T-cell (primary cell): ENCODE measurements at places on chromosomes 13 and 19.

- peak overlapping the region; percentile 87 for H3K4me3 ChIP-seq
- H3K27me3 ChIP-seq: peaks cover 2% of the 10 kb centered on the region
- peak; percentile 78 for DNase-seq
- peaks cover 24% of the 10 kb centered on the region for H3K4me1 ChIP-seq
Observed at GRCh38 chr19:46014941-46015686, 7.7 kb downstream of the PGLYRP1 start.

DNA sequence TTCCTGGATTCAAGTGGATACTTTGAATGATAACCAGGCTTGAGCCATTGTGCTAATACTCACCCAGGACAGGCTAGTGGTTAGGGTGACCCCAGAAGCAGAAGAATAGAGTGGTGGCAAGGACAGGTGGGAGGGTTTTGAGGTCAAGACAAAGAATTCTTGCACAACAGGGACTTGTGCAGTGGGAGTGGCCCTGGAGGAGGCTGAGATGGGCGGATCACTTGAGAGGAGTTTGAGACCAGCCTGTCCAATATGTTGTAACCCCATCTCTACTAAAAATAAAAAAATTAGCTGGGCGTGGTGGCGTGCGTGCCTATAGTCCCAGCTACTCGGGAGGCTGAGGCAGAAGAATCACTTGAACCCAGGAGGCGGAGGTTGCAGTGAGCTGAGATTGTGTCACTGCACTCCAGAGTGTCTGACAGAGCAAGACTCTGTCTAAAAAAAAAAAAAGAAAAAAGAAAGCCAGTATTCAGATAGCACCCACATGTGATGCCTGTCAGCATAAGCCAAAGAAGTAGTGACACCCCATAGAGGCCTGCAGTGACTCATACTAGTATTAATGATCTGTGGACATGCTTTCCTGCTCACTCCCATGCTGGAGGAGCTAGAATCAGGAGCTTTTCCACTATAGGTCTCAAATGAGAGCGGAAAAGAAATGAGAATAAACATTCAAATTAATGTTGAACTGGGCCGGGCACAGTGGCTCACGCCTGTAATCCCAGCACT is 78.7 kb downstream of the RNF17 start:
- no peaks in the 10 kb centered on the region for H3K36me3 ChIP-seq
- no peaks in the 10 kb centered on the region for H3K4me1 ChIP-seq
- no peak overlapping the region for H3K4me3 ChIP-seq

DNA sequence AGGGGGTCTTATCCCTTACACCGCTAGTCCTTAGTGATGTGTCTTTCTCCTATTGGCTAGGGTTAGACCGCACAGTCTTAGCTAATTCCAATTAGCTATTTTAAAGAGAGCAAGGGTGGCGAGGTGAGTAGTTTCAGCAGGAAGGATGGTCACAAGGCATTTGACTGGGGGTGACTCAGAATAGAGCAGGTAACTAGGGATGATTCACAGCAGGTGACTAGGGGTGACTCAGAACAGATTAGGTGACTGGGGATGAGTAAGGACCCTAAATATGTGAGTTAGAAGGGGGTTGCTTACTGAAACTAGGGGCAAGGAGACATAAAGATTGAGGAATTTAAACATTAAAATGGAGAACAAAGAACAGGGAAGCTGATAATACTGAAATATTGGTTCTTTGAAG is 64.3 kb downstream of the ZNF66 start:
- H3K4me1 ChIP-seq: no peaks in the 10 kb centered on the region
- H3K36me3 ChIP-seq: no peaks in the 10 kb centered on the region
- H3K27ac ChIP-seq: no peak overlapping the region
- H3K27me3 ChIP-seq: no peaks in the 10 kb centered on the region
- H3K4me3 ChIP-seq: no peak overlapping the region

DNA sequence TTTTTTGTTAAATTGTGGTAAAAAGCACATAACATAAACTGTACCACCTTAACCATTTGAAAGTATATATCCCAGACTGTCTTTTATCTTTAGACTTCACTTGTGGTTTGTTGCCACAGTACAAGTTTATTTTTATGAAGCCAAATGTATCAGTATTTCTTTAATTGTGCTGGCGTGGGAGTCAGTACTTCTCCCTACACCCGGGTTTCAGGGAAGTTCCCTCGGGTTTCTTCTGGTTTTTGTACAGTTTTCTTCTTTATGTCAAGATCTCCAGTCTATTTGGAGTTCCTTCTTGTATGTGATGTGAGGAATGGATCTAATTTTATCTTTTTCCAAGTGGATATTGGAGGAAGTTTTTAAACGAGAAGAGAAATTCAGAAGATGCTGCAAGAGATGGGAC is 20.5 kb downstream of the CCDC8 start:
- H3K4me3 ChIP-seq: no peak overlapping the region
- no peaks in the 10 kb centered on the region for H3K4me1 ChIP-seq
- DNase-seq: no peak
- H3K36me3 ChIP-seq: peaks cover 19% of the 10 kb centered on the region
- H3K27me3 ChIP-seq: no peaks in the 10 kb centered on the region

- H3K4me3 ChIP-seq: peak overlapping the region; percentile 34
- H3K27ac ChIP-seq: no peak overlapping the region
- H3K4me1 ChIP-seq: peaks cover 8% of the 10 kb centered on the region
- no peaks in the 10 kb centered on the region for H3K27me3 ChIP-seq
- no peaks in the 10 kb centered on the region for H3K36me3 ChIP-seq
- DNase-seq: no peak
Observed at GRCh38 chr13:73060251-73061160, 1.7 kb downstream of the KLF5 start.

DNA sequence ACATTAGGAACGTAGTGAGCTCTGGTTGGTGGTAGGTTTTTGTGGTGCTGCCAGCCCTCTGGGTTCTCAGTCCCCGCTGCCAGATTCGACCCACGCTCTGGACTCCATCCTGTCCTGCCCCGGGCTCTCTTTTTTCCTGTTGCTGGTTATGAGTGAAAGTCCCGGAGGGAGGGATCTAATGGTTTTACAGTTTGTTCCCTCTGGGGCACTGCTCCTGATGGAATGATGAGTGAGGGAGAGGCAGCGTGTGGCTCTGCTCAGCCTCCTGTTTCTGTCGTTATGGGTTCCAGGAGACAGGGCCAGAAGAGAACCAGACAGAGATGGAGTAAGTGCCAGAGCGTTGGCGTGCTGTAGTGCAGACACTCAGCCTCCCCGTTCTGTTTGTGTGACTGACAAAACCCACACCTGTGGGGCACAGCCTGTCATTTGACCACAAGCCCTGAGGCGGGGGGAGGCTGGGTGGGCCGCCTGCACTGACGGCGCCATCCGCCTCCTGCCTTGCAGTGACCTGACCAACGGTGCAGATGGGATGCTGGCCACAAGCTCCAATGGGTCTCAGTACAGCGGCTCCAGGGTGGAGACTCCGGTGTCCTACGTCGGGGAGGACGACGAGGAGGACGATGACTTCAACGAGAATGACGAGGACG is 18.3 kb downstream of the ATP4B start:
- no peak for DNase-seq
- H3K27ac ChIP-seq: no peak overlapping the region
- H3K4me3 ChIP-seq: no peak overlapping the region
- no peaks in the 10 kb centered on the region for H3K27me3 ChIP-seq
- peaks cover 8% of the 10 kb centered on the region for H3K4me1 ChIP-seq

GRCh38 chr19:8161135-8161646 is 11.8 kb upstream of the FBN3 start:
- H3K36me3 ChIP-seq: no peaks in the 10 kb centered on the region
- H3K27ac ChIP-seq: no peak overlapping the region
- no peaks in the 10 kb centered on the region for H3K4me1 ChIP-seq
- no peak for DNase-seq
- no peak overlapping the region for H3K4me3 ChIP-seq

DNA sequence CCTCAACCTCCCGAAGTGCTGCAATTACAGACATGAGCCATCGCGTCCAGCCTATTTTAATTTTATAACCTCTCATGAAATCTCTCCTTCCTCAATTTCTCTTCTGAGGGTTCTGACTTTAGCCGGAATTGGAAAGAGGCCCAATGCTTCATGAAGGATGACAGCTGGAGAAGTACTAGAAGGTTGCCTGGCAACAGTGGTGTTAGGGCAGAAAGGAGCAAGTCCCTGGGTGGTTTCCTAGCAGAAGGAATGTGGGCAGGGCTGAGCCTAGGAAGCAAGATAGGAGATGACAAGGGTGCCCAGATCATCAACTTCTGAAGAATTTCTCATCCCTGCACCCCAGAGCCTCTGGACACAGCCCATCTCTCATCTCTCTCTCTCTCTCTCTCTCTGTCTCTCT is 25.8 kb downstream of the CACNG6 start:
- no peaks in the 10 kb centered on the region for H3K27me3 ChIP-seq
- H3K4me3 ChIP-seq: no peak overlapping the region
- H3K27ac ChIP-seq: no peak overlapping the region
- DNase-seq: no peak

DNA sequence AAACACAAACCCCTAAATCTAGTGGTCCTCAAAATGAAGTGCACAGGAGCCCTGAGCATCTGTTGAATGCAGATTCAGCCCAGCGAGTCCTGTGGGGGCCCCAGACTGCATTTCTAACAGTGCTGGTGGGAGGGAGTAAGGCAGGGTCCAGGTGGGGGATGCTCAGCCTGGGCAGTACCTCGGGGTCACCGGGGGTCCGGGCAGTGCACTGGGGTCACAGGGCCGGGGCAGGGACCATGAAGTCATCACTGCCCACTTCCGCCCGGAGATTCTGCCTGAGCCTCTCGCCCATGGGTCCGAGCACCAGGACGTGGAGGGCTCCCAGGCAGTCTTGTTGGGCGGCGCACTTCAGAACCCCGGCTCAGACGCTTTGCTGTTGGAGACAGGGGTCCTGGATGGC is 838 bp upstream of the ATP4B start:
- no peak overlapping the region for H3K27ac ChIP-seq
- H3K27me3 ChIP-seq: no peaks in the 10 kb centered on the region
- H3K4me3 ChIP-seq: no peak overlapping the region
- H3K4me1 ChIP-seq: no peaks in the 10 kb centered on the region

GRCh38 chr19:14450168-14450874 is 17.2 kb downstream of the PKN1 start:
- peak; percentile 68 for DNase-seq
- peaks cover 13% of the 10 kb centered on the region for H3K4me1 ChIP-seq
- H3K36me3 ChIP-seq: peaks cover 24% of the 10 kb centered on the region
- H3K27me3 ChIP-seq: no peaks in the 10 kb centered on the region
- H3K4me3 ChIP-seq: no peak overlapping the region
- H3K27ac ChIP-seq: no peak overlapping the region

DNA sequence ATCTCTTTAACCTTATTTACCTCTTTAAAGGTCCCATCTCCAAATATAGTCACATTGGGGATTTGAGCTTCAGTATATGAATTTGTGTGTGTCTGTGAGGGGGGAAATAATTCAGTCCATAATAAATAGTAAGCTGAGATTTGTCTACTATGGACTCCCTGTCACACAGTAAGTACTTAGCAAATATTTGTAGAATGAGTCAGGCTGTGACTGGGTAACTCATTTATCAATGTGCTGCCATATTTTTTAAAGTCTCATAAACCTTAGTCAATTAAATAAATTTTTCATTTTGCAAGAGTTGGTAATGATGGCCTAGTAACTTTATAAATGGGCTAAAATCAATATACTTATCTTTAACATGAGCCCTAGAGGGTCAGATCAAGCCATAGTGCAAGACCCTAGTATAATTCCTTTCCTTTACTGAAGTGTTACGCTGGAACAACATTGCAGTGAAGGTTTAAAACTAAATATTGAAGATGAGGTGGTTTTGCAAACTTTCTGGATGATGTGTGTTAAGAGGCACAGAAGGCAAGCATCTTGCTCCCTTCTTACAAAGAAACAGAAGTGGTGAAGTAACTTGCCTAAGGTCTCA is 305.1 kb downstream of the KCNRG start:
- H3K27me3 ChIP-seq: no peaks in the 10 kb centered on the region
- H3K4me3 ChIP-seq: no peak overlapping the region
- H3K27ac ChIP-seq: peak overlapping the region; percentile 73
- no peak for DNase-seq

DNA sequence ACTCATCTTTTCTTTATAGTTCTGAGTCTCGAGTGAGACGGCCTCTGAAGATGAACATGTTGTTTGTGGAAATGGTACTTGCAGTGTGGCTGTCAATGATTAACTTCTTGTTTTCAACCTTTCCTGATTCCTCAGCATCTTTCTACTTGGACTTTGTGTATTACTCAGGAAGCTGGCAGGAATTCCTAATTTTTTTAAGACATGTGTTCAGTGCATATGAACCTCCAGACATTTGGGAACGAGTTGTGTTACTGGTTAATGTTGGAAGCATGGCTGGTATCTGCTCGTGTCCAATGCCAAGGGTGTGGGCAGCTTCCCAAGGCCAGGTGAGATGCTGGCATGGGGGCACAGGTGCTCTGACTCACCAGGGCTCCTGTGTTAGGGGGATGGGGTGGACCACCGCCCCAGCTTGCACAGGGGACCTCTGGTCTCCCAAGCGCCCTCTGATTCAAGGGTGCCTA is 61.1 kb upstream of the MCF2L start:
- H3K36me3 ChIP-seq: no peaks in the 10 kb centered on the region
- no peaks in the 10 kb centered on the region for H3K4me1 ChIP-seq
- H3K4me3 ChIP-seq: no peak overlapping the region
- DNase-seq: no peak
- peaks cover 42% of the 10 kb centered on the region for H3K27me3 ChIP-seq

- peaks cover 12% of the 10 kb centered on the region for H3K27me3 ChIP-seq
- H3K4me1 ChIP-seq: no peaks in the 10 kb centered on the region
- H3K4me3 ChIP-seq: no peak within 1 kb of the TSS
- no peak for DNase-seq
- H3K27ac ChIP-seq: no peak within 1 kb of the TSS
Observed at GRCh38 chr19:22422211-22422610, at the start of gene ZNF98. ZNF98 (minus strand) TSS chr19:22422346; CDS start chr19:22422224, 122 bp downstream.

GRCh38 chr13:95180513-95181245 is 120.6 kb downstream of the ABCC4 start:
- peaks cover 49% of the 10 kb centered on the region for H3K4me1 ChIP-seq
- H3K27me3 ChIP-seq: no peaks in the 10 kb centered on the region
- H3K27ac ChIP-seq: no peak overlapping the region
- no peaks in the 10 kb centered on the region for H3K36me3 ChIP-seq
- DNase-seq: no peak

- H3K27me3 ChIP-seq: no peaks in the 10 kb centered on the region
- H3K27ac ChIP-seq: no peak overlapping the region
- H3K4me1 ChIP-seq: no peaks in the 10 kb centered on the region
- no peak overlapping the region for H3K4me3 ChIP-seq
Observed at GRCh38 chr13:37797631-37798030, 71.9 kb downstream of the TRPC4 start.

GRCh38 chr19:17411801-17412200 is 6.4 kb upstream of the BST2 start:
- no peak overlapping the region for H3K4me3 ChIP-seq
- no peak overlapping the region for H3K27ac ChIP-seq
- H3K4me1 ChIP-seq: peaks cover 2% of the 10 kb centered on the region
- H3K36me3 ChIP-seq: peaks cover 23% of the 10 kb centered on the region
